ENCODE measurements at places on chromosomes 13 and 19.

GRCh38 chr19:15464394-15465385 is at the start of gene RASAL3:
RASAL3 (minus strand) TSS chr19:15464544; CDS start chr19:15464358, 186 bp downstream.
- DNase-seq = no peak

DNA sequence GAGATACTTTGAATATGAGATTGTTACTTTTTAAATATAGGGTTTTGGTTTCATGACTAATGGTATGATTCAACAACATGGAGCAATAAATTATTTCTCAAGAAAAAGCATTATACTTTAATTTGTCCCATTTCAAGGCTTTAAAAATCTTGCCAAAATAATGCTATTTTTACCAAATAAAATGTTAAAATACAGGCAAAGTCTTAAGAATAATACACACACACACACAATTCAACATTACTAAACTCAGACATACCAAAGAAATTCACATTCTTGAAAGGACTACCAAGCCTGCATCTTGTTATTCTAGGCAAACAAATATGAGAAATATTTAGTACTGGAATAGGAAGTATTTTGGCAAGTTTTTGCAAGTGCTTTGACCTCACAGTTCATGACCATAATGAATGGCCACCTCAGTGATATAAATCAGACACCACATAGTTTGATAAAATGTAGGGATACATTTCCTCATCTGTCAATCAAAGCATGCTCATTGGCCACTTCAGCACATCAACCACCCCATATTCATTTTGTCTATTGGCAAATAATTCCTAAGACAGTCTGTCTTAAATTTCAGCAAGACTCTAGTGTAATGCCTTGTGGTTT is 107.2 kb downstream of the NALCN start:
- DNase-seq = no peak

DNA sequence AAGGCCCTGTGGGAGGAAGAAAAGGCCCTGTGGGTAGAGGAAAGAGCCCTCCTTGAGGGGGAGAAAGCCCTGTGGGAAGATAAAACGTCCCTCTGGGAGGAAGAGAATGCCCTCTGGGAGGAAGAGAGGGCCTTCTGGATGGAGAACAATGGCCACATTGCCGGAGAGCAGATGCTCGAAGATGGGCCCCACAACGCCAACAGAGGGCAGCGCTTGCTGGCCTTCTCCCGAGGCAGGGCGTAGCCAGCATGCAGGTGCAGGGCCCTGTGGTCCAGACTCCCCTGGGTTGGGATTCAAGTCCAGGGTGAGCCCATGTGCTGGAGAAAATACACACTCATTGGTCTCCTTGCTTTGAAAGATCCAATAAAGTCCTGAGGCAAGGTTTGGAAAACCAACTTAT is 4.1 kb downstream of the CCDC70 start:
- no peak for DNase-seq

GRCh38 chr13:21282065-21282464 is 105.6 kb downstream of the MRPL57 start:
- DNase-seq = no peak

GRCh38 chr13:75129331-75129730 is 352.6 kb downstream of the TBC1D4 start:
- no peak for DNase-seq
